ENCODE measurements at places on chromosomes 1 and 21.

DNA sequence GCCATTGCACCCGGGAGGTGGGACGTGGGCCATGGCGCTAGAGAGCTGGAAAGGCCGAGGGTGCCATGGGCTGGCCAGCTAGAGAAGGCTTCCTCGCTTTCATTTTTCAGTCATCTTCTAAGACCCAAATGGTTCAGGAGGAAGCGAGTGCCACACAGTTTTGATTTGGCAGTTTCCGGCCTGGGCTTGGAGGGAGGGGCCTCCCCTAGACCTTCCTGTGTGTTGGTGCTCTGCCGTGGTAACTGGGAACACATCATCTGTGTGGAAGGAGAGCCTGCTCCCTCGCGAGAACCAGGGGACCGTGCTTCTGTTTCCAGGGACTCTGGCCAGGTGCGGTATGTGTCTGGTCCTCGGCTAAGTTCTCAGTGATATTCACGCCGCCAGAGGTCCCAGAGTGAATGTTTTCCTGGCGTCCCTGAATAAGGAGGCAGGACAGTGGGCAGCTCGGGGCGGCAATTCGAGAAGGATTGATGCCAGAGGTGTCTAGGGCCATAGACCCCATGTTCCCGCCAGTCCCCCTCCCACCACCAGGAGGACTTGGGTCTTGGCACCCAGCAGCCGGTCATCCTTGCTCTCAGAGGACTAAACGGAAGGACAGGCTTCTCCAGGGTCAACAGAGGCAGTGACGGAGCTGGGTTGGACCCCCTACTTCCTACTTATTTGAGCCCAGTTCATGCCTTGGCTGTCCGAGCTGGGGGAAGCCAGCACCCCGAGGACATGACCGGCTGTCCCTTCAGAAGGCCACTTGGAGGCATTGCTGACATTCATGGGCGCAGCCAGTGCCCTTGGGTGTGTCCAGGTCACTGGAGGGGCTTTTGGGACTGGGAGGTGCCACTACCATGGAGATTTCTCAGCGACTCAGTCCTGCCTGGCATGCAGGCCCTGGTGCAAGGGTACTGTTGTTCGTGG lies 2.7 kb upstream of the NPHP4 start:
- DNase-seq = peak; percentile 55

- no peak for DNase-seq
Measured at GRCh38 chr1:201212461-201213055, 21.9 kb downstream of the IGFN1 start.

- no peak for DNase-seq
Measured at GRCh38 chr1:39970274-39970673, 15.3 kb downstream of the MFSD2A start.

DNA sequence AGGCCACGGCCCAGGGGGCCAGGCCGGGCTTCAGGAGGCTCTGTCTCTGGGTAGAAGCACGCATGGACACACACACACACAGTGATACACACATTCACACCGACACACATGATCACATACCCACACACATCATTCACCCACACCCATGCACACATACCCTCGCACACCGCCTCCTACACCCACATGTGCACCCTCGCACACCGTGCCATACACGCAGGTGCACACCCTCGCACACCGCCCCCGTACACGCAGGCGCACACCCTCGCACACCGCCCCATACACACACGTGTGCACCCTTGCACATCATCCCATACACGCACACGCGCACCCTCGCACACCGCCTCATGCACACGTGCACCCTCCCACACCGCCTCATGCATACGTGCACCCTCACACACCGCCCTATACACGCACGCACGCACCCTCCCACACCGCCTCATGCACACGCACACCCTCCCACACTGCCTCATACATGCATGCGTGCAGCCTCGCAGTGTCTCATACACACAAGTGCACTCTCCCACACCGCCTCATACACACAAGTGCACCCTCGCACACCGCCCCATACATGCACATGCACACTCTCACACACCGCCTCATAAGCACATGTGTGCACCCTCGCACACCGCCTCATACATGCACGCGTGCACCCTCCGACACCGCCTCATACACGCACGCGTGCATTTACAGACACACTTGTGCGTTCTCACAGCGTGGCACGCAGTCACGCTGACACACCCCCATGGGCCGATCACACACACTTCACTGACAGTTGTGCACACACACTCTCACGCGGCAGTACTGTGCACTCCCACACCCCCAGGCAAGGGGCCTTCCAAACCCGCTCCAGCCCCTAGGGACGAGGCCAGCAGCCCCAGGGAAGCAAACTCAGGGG lies 128.1 kb downstream of the SIK1 start:
- no peak for DNase-seq

GRCh38 chr1:229970714-229971113 lies 96.3 kb upstream of the GALNT2 start:
- DNase-seq = no peak

DNA sequence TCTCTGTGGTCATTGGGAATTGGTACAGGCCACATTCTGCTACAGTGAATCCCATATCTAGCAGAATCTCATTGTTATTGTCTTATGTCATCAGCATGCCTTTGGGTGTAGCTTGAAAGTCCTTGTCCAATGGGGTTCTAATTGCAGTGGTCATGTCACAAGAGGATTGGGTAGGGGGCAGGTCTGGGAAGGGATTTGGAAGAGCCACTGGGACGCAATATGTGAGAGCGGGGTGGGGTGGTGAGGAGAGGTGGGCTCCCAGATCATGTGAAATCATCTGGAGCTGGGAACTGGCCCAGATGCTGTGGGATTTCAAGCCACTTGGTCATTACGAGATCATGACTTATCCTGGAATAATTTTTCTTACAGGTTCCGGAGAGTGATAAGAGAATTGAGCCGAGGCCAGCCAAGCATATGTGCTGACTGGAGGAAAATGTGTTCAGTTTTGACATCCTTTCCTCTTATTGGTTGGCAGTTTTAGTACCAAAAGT lies 16.3 kb downstream of the CNIH3 start:
- DNase-seq = no peak

- DNase-seq = no peak
Measured at GRCh38 chr1:22512873-22513272, 50.4 kb upstream of the EPHA8 start.

- DNase-seq = no peak
Measured at GRCh38 chr1:210252621-210253051, 20.0 kb downstream of the SERTAD4 start.

GRCh38 chr1:209377995-209378394 lies 205.5 kb upstream of the CAMK1G start:
- DNase-seq = no peak

- DNase-seq = no peak
Measured at GRCh38 chr1:16903458-16903796, 7.6 kb downstream of the RNU1-2 start.

GRCh38 chr1:21262293-21263051 lies 27.8 kb downstream of the ECE1 start:
- DNase-seq = no peak

DNA sequence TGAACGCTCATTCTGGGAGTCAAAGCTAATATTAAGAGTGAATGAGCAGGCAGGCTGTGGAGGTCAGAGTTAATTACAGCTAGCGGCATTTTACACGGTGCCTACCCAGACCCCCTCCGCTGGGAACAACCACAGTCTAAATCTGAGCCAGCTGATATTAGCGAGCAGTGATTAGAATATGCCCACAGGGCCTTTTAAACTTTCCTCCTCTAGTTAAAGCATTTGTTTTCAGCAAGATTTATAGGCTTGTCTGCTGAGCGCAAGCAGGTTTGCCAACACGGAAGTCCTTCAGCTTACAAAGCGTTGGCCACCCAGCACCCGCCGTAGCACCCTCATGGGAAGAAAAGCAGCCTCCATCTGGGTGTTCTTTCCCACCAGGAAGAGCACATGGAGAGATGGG lies 72.1 kb downstream of the LMX1A start:
- no peak for DNase-seq
